ENCODE measurements at places on chromosomes 16 and 17.

- no peak for DNase-seq
These were observed 205.6 kb downstream of the XYLT1 start for GRCh38 chr16:17265154-17265553.

- DNase-seq, result no peak
These were observed 18.5 kb downstream of the NLRP1 start for GRCh38 chr17:5565808-5566207.

GRCh38 chr16:57690782-57691471, 3.7 kb upstream of the DRC7 start:
- no peak for DNase-seq

DNA sequence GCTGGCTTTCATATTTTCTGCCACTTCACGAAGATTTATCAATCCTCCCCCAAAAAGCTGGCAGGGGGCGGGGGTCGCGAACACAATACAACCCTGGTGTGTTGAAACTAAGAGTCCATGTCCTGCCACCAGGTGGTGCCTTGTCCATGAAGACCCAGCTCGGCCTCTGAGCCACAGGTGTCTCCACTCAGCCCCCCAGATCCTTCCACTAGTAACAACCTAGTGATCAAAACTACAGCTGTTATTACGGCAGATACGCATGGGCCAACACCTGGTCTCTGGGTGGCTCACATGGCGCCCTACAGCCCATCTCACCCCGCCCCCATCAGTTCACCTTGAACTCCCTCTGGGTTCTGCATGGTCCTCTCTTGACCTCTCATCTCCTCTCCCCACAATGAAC, 27.7 kb downstream of the USP7 start:
- DNase-seq, result no peak

- no peak for DNase-seq
These were observed 6.3 kb downstream of the ATP2A3 start for GRCh38 chr17:3957735-3958599.

- DNase-seq, result no peak
These were observed 122.3 kb downstream of the GOSR1 start for GRCh38 chr17:30599428-30600059.

All from T47D (cell line).